ENCODE measurements at places on chromosomes 6 and 20.

DNA sequence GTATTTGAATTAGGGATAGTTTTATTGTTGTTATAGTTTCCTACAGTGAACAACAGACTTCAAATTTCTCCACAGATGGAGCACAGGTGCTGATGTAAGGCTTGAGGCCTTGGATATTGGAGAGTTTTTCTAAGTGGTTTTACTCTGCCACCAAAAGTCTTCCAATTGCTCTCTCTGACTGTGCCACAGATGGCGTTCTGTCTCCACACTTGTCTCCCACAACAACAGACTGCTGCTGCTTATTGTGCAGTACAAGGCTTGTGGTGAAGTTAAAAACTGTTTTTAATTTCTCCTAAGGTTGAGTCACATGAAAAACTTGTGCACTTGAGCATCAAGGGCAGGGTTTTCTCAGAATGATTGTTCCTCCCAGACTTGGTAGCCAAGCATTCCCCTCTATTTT is 460.9 kb upstream of the KHDRBS2 start:
- DNase-seq, result no peak

DNA sequence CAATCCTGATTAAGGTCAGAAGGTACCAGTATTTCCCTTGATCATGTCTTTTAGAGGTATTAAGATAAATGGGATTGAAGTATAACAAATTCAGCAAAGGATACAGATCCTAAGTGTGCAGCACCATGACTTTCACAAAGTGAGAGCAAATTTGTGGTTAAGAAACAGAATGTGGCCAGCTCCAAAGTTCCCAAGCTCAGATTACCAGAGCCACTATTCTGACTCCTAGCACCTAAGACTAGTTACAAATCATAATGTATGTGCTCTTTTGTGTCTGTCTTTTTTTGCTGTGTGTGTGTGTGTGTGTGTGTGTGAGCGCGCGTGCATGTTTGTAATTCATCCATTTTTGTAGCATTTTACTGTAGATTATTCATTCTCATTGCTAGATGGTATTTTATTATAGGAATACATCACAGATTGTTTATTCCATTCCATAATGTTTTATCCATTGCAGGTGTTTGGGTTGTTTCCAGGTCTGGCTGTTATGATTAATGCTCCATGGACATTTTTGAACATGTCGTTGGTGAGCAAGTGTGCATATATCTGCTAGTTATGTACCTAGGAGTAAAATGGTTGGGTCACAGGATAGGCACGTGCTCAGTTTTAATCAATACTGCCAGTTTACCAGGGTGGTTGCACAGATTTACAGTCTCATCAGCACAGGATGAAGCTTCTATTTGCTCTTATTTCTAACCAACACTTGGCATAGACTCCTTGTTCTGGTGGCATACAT is 314.0 kb upstream of the JAG1 start:
- no peak for DNase-seq

DNA sequence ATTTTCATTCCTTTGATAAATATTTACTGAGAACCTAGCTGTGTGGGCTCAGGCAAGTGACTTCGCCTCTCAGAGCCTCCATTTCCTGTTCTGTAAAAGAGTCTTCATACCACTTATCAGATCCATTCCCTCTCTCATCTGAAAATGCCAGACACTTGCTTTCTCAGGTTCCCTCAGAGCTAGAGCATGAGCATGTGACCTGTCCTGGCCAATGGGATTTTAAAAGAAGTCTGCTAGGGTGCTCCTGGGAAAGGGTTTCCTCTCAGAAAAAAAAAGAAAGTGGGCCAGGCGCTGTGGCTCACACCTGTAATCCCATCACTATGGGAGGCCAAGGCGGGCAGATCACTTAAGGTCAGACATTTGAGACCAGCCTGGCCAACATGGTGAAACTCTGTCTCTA is 5.3 kb downstream of the KCNB1 start:
- no peak for DNase-seq

DNA sequence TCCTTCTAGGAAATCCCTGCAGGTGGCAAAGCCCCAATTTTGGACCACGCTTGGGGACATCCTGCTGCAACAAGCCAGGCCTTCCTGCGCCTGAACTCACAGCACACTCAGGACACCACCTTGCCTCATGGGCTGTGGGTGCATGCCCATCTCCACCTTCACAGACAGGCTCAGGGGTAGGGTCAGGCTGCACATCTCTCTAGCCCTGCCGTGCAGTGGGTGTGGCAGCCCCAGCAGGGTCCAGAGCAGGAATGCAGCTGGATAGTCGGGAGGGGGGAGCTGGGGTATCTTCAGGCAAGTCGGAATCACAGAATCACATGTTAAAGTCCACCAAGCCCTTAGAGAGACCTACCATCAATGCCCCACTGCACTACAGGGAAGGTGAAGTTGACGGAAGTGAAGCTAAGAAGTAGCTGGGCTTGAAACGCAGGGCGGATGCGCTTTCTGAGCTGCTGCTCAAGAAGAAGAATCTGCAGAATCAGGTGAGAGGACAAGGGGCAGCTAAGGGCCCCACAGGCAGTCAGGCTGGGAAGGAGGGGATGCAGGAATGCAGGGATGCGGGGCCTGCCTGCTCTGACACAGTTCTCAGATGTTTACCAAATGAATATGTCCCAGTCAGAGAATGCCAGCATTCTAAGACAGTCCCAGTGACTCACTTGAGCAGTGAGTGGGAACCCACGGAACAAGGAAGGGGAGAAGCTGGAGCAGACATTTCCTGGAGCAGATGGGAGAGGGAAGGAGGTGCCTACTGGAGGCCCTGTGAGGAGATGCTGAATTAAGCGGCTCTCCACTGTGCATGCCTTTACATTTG is 11.3 kb downstream of the SERPINB6 start:
- no peak for DNase-seq

- no peak for DNase-seq
Measured at GRCh38 chr20:49418809-49419208, 63.7 kb downstream of the KCNB1 start.

DNA sequence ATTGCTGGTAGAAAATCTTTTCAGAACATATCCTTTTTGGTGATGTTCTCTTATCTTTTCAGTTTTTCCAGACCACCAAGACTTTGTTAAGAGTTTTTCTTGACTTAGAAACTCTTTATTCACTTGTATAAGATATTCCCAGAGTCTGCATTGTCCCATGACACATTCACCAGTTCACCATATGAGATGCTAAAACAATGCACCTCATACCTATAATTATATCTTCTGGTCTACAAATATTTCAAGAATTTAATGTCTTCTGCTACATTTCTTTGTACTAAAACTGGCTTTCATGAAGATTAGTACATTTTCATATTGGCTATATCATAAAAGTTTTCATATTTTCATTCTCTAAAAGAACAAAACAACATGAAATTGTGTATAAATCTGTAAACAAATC is 111.3 kb downstream of the ADGRG6 start:
- no peak for DNase-seq

DNA sequence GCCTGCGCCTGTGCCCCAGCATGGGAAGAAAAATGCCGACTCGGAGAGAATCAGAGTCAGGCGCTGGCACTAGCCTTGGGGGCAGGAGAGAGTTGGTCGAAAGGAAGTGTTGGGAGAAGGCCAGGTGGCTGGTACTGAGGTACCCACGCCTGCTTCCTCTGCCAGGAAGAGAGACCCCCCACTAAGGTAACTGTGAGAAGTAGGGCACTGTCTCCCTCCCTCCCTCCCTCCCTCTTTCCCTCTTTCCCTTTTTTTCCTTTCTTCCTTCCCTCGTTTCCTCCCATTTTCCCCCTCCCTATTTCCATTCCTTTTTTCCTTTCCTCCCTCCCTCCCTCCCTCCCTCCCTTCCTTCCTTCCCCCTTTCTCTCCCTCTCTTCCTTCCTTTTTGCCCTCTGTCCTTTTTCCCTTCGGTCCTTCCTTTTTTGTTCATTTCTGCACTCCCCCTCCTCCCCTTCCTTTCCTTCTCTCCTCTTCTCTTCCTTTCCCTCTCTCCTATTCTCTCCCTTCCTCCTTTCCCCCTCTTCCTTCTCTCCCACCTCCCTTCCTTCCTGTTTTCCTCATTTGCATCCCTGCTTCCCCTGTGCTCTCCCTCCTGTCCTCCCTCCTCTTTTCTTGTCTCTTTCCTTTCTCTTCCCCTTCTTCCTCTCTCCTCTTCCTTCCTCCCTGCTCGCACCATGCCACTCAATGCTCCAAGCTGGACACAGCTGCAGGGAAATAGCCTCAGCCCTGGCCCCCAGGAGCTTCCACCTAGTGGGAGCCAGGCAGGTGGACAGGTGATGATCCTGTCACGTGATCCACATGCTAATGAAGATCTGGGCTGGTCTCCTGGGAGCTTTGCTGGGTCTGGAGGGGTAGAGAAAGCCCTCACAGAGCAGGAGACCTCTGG is 148.0 kb downstream of the DHX35 start:
- no peak for DNase-seq

DNA sequence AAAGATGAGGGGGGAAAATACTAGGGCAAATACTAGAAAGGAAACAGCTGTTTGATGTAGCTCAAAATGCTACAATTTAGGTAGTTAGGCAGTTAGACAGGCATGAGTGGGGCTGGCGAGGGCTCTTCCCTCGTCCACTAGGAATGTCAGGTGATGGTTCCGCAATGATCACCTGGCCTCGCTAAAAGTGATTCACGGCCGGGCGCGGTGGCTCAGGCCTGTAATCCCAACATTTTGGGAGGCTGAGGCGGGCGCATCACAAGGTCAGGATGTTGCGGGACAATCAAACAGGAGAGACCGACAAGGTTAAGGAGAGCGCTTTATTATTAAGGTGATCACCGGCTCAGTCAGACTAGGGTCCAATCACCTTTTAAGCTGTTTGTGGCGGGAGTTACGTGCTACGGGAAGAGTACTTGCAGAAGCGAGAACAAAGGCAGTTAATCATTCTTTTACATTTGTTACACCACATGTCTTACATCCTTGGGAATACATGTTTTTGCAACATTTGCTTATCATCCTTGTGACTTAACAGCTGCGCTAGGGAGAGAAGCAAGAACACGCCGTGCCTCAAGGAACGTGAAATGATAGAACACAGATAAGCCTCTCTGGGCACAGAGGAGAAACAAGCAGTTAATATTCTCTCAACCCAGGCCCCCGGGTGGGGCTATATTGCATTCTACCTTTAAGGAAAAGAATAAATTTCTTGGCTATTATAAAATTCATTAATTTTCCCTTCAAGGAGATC is 1025.4 kb downstream of the EYS start:
- no peak for DNase-seq

- DNase-seq, result no peak
Measured at GRCh38 chr6:169131390-169131789, 122.3 kb downstream of the THBS2 start.

DNA sequence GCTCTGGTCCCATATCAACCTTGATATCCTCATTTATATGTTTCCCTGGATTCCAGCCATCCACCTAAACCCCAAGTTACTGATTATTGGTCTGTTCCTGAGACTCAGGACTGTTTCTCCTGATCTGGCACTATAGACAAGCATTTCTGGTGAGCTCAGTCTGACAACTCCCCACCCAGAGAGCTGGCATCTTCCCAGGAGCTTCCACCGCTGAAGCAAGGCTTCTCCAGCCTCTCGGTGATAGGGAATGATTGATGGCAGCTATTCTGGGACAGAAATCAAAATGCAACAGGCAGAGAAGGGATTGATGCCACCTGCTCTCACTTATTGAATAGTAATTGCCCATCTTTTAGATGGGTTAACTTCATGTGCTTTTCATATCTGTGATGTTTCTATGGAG is 169.7 kb upstream of the GGTLC1 start:
- DNase-seq, result no peak

DNA sequence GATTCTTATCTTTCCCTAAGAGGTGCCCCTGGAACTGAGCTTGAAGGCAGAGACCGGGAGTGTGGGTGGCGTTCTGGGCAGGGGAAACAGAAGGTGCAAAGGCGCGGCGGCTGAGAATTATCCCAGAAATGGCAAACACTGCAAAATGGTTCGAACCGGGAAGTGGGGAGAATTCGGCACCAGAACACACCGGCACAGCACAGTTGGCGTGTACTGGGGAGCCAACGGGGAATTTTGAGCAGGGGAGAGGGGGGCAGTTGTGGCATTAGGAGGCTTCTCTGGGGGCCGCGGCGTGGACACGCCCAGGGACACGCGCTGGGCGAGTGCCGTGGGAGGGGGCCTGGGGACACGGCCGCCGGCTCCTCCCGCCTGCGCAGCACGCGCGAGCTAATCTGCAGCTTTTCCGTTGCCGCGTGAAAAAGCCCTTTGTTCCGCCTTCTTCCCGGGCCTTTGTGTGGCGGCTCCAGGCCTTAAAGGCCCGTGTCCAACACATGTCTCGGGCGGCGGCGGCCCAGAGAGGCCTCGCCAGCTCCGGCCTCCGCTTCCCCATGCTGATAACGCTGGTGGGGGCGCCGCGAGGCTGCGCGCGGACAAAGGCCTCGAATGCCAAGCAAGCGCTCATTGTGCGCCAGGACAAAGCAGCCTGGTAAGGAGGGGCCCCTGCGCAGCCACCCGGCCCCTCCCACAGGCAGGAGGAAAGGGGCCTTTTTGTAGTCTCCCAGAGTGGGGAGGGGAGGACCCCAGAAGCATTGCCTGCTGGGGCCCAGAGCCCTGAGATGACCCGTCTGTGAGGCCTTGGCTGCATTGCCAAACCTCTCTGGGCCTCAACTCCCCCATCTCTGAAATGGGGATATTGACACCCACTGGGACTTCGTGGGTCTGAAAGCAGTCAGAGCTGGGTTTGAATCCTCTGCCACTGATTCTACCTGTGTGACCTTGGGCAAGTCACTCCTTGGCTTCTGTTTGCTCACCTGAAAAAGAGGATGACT is 82.8 kb downstream of the CD40 start:
- DNase-seq, result no peak

GRCh38 chr6:30378290-30378937 is 33.5 kb downstream of the RPP21 start:
- DNase-seq, result no peak

- no peak for DNase-seq
Measured at GRCh38 chr6:164694386-164694785, 615.0 kb downstream of the C6orf118 start.

DNA sequence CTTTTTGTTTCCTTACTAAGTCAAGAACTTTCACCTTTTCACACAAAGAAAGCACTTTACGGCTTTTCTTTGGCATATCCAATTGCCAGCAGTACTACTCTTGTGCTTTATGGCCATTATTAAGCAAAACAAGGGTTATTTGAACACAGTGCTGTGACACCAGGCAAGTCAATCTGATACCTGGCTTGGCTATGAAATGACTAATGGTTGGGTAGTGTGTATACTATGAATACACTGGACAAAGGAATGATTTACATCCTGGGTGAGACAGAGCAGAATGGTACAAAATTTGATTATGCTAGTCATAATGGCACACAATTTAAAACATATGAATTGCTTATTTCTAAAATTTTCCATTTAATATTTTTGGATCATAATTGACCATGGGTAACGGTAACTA is 22.1 kb upstream of the ADGRF1 start:
- no peak for DNase-seq

- DNase-seq, result no peak
Measured at GRCh38 chr6:7132398-7133035, 24.8 kb downstream of the RREB1 start.

GRCh38 chr20:44728801-44729443 is 13.8 kb downstream of the CCN5 start:
- no peak for DNase-seq

- no peak for DNase-seq
Measured at GRCh38 chr6:39887692-39888450, 46.4 kb downstream of the MOCS1 start.
